ENCODE measurements at places on chromosomes 5 and 9.

DNA sequence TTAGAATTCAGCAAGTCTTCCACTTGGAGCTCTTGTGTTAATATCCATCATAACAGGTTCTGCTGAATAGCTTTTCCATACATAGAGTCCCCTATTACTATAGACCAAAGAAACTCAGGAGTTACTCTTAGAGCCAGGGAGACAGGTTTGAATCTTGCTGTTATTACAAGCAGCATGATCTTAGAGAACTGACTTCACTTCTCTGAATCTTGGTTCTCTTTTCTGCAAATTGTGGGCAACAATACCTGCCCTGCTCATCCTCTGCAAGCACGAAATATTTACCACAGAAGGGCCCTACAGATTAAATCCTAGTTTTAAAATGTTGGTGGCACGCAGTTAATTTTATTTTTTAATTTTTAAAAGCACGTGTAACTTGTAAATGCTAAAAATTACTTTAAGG, 111.7 kb downstream of the TLR4 start:
- no peak for DNase-seq

GRCh38 chr5:133552925-133553525, 59.3 kb downstream of the FSTL4 start:
- DNase-seq = peak; percentile 67

GRCh38 chr5:159403906-159404681, 73.8 kb upstream of the IL12B start:
- no peak for DNase-seq

DNA sequence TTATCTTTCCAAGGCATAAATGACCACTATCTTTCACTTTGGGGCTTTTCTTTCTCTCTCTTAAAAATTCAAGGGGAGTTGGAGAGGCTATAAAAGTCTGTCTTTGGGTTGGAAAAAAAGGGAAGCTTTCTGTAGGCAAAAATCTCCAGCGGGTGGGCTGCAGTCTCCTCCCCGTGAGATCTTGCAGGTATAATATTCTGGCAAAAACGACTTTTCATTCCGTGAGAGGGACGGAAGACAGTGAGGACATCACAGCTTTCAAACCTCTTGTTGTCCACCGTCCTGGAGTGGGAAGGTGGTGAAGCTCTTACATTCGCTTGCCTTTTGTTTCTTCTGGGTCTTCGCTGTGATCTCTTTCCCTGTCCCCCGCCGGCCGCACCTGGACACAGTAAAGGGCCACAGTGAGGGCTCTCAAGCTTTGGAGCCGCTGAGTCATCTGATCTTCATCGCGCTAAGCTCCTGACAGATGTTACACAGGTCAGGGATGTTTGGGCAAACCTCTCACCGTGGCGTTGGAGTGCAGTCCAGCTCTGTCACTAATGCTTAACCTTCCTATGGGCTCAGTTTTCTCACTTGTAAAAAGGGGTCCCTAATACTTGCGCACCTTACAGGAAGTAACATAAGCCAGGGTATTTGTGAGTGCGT, 61.9 kb upstream of the MEGF10 start:
- DNase-seq = peak; percentile 7

- no peak for DNase-seq
Measured at GRCh38 chr5:174545926-174546325, 178.5 kb upstream of the MSX2 start.

GRCh38 chr9:85008215-85008614, 338.7 kb downstream of the NTRK2 start:
- no peak for DNase-seq

DNA sequence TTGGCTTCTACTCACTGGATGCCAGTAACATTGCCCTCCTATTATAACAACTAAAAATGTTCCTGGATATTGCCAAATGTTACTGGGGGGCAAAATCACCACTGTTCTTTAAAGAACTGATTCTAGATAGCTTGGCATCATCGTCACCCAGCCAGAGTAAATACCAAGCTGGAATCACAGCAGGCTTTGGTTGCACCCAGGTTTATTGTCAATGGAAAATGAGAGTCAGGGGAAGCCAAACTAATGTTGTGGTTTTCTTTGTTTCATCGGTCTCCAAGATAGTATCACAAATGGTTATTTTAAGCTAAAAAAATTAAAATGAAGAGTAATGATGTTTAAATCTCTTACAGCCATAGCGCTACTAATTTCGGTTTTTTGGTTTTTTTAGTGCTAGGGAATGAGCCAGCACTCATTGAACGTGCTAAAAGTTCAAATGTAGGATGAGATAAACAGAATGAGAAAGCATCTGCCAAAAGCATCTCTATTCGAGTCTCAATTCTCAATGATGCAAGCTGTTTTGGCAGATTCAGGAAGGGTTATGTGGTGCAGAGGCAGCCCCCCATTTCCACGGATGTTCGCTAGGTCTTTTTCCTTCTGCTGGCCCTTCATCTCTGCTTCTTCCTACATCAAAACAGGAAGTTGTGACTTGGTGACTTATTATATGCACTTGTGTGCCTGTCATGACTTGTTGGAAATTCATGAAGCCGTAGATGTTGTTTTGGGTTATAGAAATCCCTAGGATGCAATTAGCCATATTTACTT, 558.0 kb downstream of the EBF1 start:
- DNase-seq = no peak

DNA sequence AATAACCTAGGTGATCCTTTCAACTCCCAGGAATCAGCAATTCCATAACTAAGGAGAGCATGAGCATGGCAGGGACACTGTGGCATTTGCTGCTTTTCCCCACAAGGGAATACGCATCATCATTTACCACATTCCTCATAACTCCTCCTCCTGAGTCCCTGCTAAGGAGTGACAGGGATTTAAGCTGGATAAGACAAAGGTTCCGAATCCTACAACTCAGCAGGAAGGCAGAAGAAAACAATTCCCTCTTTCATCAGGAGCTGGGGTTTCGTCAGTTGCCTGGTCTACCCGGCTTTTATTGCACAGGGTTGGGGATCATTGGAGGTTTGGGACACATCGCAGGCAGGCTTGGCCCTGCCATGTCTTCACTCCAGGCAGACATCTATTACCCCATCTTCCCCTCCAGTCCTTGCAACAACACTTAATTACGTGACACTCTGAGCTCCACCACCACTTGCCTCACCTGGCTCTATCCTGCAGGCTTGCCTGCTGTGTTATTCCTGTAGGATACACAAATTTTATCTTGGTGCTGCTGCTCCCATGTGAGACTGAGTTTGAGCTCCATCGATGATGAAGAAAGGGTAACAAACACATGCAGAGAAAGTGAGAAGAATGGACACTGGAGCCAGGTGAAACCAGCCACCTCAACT, 563.0 kb upstream of the KLF4 start:
- no peak for DNase-seq

DNA sequence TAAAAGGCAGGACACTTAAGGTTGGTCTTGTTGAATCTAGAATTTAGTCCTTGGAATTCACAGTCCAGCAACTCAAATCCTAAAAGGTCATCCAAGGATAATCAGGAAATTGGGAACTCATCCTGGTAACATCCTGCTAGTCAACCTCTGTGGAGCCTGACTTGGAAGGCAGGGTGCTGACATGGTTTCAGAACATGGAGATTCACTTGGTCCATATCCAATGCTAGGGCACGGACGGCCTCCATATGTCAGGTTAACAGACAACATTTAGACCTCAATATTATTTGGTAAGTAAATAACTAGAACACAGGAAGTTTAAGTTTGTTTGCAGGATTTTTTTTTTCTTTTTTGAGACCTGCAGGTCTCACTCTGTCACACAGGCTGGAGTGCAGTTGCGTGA, 783 bp upstream of the DNAH5 start:
- DNase-seq = no peak

DNA sequence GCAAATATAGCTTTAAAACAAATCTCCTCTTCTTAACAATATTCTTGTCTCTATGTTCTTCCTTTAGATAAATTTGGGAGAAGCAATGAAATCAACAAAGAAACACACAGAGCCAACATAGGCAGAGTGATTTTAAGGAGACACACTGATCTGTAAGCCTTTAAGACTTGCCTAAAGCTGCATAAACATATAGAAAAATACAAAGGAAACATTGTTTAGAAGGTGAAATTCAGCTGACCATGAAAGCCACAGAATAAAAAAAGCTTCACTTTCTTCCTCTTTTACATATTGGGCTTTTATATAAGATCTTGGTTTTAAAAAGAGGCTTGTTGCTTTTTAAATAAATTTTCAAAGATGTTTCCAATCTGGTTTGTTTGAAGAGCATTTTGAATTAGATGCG, 1277.5 kb downstream of the EFNA5 start:
- DNase-seq = no peak

- DNase-seq = no peak
Measured at GRCh38 chr9:96073531-96074480, 198.3 kb downstream of the ERCC6L2 start.

GRCh38 chr5:53873235-53873634, 312.8 kb downstream of the NDUFS4 start:
- no peak for DNase-seq

DNA sequence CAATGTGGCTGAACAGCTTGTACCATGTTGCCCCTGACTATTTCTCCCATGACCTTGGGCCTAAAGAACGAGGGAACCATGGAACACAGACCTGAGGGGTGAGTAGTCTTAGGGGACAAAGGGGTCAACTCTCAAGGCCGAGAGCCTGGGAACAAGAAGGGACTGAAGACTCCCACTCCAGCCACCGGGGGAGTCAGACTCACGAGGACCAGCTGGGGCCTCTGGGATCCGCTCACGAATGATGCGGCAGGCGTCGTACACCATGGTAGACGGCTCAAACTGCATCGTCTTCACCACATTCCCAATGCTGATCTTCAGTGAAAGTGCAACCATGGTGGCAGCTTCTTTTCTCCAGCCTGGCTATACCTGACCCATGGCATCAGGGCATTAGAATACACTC, 6.6 kb downstream of the TLN1 start:
- no peak for DNase-seq

DNA sequence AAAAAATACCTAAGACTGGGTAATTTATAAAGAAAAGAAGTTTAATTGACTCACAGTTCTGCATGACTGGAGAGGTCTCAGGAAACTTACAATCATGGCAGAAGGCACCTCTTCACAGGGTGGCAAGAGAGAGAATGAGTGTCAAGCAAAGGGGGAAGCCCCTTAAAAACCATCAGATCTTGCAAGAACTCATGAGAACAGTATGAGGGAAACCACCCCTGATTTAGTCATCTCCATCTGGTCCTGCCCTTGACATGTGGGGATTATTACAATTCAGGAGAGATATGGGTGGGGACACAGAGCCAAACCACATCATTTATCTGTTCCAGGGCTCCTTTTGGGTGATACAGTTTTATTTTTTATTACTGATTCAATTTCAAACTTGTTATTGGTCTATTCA, 23.2 kb upstream of the ADAMTS16 start:
- no peak for DNase-seq

GRCh38 chr5:136819526-136820302, 454.4 kb upstream of the TRPC7 start:
- no peak for DNase-seq

DNA sequence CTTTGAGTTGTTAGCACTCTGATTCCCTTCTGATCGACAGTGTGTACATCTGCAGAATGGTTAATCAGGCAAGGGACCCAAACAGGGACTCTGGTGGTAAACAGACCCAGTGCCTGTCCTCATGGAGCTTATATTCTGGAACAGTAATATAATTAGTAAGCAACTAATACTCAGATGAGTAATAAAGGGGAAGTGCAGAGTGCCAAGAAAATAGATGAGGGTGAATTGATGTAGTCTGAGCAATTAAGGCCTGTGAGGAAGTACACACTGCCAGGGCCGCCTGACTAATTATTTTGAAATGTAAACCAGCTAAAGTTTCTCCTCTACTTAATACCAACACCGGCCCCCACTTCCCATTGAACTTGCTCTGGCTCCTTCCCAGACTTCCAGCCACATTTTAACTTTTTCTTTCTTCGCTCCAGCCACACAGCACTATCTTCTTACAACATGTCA, 4.2 kb downstream of the DHX29 start:
- no peak for DNase-seq

- no peak for DNase-seq
Measured at GRCh38 chr5:68395926-68396511, 180.5 kb downstream of the PIK3R1 start.

- DNase-seq = no peak
Measured at GRCh38 chr5:132674671-132675506, 1.1 kb downstream of the IL4 start.

GRCh38 chr9:113633782-113634595, 170.5 kb downstream of the RGS3 start:
- no peak for DNase-seq

GRCh38 chr5:66904189-66904588, 292.4 kb downstream of the CD180 start:
- DNase-seq = no peak

DNA sequence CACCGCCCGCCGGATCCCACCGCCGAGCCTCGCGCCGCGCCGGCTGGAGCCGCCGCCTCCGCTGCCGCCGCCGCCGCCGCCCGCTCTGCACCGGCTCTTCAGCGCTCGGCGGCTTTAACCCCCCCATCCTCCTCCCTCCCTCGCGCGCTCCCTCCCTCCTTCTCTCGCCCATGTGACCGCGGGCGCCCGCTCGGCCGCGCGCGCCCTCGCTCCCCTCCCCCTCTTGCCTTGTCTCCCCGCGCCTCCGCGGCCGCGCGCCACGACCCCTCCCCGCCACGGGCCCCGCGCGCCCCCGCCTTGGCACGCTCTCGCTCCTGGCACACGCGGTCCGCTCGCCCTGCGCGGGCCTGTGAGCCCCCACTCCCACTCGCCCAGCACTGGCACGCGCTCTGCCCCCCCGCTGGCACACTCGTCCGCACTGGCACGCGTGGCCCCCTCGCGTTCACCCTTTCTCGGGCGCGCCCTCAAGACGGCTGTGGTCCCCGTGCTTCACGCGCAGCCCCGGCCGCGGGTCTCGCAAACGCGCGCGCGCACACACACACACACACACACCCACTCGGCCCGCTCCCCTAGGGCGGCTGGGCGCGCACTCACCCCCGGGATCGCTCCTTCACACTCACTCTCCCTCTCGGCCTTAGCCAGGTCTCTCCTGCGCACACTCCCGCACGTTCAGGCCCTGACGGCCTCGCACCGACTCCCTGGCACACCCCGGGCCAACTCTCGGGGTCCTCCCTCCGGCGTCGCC, at the start of gene CNTFR:
CNTFR (minus strand) TSS at position 89 of the 745 bp plus-strand sequence. CDS start 20,743 bp downstream, outside the sequence.
- no peak for DNase-seq

GRCh38 chr9:137685741-137686420, 67.1 kb downstream of the EHMT1 start:
- DNase-seq = no peak

GRCh38 chr9:82571540-82571939, 491.4 kb downstream of the RASEF start:
- no peak for DNase-seq

- no peak for DNase-seq
Measured at GRCh38 chr9:37105234-37105633, 15.1 kb upstream of the ZCCHC7 start.
